MG63 (cell line): ENCODE measurements at places on chromosomes 5 and 9. TPM values are rescaled to one million over a fixed set of nuclear protein-coding genes. Genes with fewer than 3 reads are reported as not detected.

The NMUR2 gene
- total RNA-seq = not detected in 2 replicates

- peak; percentile 34 for DNase-seq
Observed at GRCh38 chr9:91905991-91906469, 44.0 kb downstream of the ROR2 start.

DNA sequence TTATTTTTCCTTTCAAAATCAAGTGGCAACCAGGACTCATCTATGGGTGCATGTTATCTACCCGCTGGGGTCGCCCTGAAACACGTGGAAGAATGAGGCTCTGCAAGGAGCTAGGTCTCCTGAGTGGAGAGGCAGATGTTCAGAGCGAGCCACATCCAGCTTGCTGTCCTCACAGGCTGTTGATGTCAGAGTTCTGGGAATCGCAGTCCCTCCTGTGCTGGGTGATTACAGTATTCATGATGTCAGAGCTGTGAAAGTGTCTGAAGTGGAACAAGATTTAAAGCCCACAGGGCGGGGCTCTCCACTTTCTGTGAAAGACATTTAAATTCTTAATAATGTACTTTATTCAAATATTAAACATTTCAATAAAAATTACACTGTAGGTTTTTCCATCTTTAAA lies 24.4 kb upstream of the LMX1B start:
- DNase-seq = no peak

DNA sequence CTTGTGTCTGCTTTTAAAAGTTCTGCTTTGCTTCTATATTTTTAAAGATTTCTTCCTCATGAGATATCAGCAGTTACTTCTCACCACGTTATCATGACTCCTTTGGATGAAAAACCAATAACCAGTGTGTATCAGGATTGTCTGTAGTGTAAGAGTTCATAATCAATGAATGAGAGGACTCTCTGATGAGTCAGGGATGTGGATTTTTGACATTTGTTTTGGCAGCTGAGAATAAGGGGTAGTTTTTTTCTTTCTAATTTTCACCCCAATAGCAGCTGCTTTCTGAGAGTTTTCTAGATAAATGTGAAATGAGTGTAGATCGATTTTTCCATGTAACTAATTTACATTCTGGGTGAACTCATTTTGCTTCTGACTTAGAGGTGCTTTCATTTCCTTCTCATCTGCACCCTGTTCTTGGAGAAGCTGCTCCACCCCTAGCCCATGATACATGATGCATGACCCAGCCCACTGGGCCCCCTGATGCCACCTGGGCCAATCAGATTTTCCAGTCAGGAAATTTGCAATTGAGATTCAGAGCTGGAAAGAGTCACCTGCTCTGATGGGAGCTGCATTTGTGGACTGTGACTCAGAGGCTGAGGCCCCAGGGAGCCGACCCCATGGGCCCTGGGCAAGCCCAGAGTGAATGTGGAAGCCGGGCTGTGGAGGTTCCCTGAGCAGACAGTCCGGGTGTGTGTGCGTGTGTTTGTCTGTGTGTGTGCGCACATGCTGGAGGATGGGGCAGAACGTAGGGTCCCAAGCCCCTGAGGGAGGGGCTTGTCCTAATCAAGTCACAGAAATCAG lies 159.3 kb downstream of the RGS3 start:
- peak; percentile 92 for DNase-seq

- DNase-seq = no peak
Observed at GRCh38 chr5:54793468-54794134, 191.8 kb downstream of the ESM1 start.

GRCh38 chr5:82422751-82423181 lies 144.6 kb upstream of the RPS23 start:
- no peak for DNase-seq

GRCh38 chr9:84711398-84711777 lies 41.9 kb downstream of the NTRK2 start:
- no peak for DNase-seq

GRCh38 chr5:174532455-174533453 lies 191.6 kb upstream of the MSX2 start:
- peak; percentile 99 for DNase-seq

- peak; percentile 79 for DNase-seq
Observed at GRCh38 chr9:114141553-114142402, 13.6 kb upstream of the COL27A1 start.

GRCh38 chr5:6039111-6039510 lies 339.2 kb downstream of the MED10 start:
- DNase-seq = no peak

GRCh38 chr5:134939500-134939899 lies 28.2 kb upstream of the CATSPER3 start:
- no peak for DNase-seq

The IL13 gene
- not detected in 2 replicates for total RNA-seq

GRCh38 chr5:58087905-58088304 lies 372.0 kb downstream of the PLK2 start:
- no peak for DNase-seq

The SPATA24 gene
- 1.2 and 9.7 TPM in 2 replicates for total RNA-seq

DNA sequence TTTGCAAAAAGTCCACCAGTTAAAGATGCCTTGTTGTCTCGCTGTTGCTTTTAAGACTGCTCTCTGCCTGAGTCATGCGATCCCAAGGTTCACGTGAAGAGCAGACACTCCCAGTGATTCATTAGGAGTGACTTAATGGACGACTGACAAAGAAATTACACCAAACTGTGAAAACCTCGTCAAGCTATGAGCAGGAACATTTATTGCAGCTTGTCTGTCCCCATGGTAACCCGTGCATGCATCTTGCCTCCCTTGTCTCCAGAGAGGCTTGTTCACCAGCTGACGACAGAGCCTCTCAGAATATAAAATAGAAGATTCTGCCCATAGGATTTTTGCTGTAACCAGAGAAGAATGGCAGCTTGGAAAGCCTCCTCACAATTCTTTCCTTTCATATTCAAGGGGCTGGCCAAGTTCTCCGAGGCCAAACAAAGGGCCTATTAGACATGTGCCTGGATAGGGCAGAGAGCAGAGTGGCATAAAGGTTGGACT lies 352.7 kb downstream of the SPOCK1 start:
- peak; percentile 94 for DNase-seq

GRCh38 chr9:113313261-113313660 lies 10.1 kb upstream of the RNF183 start:
- no peak for DNase-seq

DNA sequence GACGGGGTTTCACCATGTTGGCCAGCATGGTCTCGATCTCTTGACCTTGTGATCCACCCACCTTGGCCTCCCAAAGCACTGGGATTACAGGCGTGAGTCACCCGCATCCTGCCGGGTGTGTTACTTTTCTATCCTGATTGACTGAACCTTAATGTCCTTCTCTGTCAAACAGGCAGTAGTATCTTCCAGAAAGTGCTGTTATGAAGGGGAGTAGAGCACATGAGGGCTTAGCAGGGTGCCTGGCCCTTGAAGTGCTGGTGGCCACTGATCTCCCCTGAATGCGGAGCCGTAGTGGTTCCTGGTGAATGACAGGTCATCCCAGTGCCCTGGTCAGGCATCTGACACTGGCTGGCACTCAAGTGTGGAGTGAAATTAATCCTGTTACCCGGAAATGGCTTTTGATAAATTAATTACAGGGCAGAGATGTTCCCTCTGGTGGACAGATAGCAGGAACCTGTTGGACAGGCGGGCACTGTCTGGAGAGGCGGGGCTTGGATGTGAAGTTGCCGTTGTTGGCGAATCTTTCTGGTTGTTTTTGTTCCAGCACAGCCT lies 28.4 kb downstream of the PRRC2B start:
- peak; percentile 64 for DNase-seq

The BAAT gene
- total RNA-seq = 0.13 TPM in 1 of 2 replicates, not detected in the other

The FBN2 gene
- 6.2 and 8.9 TPM in 2 replicates for total RNA-seq

The DNAJA1 gene
- total RNA-seq = 152 and 177 TPM in 2 replicates

- DNase-seq = no peak
Observed at GRCh38 chr9:133604214-133604613, 5.0 kb downstream of the FAM163B start.

DNA sequence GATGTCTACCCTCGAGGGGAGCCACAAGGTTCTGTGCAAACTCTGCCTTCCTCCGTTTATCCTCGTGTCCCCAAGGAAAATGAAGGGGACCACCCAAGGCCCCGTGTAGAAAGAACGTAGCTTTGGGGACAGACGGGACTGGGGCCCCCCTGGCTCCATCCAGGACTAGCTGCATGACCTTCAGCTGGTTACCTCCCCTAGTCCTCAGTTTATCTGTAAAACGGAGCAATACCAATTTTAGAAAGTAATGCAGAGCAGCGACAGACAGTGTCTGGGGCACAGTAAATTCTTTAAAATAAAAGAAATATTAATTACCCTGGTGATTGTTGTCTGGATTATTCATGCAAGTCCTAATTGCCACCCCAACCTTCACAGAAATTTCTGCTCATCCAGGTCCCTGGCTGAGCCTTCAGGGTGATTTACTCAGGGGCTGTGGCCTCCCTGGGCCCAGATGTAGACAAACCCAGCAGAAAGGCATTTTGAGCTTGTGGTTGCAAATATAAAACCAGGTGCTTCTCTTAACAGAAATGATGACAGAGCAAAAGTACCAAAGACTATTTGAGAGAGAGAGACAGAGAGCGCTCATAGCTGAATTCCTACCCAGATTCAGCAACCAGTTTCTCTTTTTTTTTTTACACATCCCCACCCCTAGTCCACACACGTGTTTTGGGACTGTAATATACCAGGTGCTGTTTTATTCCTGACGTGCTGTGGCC lies 155.1 kb upstream of the SMIM23 start:
- DNase-seq = no peak

- DNase-seq = no peak
Observed at GRCh38 chr9:136977649-136978072, 357 bp downstream of the PTGDS start.

DNA sequence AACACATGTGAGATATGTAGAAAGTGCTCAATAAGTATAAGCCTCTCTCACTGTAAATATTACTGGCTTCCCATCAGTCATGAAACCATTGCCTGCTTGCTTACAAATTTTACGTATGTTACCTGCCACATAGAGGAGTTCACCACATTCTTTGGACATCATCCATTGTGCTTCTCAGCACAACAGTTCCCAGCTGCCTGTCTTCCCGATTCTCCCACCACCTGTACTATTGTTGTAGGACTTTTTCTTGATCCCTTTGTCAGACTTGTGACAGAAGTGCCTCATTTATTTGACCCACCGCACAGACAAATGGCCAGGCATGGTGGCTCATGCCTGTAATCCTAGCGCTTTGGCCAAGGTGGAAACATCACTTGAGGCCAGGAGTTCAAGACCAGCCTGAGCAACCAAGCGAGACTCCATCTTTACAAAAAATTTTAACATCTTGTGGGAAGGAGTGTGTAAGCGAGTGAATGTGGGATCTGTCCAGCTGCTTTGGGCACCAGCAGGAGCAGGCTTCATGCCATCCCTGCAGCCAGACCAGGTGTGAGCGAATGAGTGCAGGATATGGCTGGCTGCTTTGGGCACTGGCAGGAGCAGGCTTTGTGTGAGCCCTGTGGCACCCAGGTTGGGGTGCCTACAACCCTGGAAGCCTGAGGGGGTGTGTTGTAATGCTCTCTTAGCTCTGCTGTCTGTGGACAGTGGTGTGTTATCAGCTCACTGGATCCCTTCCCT lies 139.9 kb upstream of the ELL2 start:
- no peak for DNase-seq

- DNase-seq = no peak
Observed at GRCh38 chr9:5854063-5854790, 21.3 kb upstream of the ERMP1 start.

The FBP2 gene
- total RNA-seq = not detected in 2 replicates

GRCh38 chr9:110183208-110184145 lies 24.5 kb downstream of the C9orf152 start:
- peak; percentile 47 for DNase-seq

GRCh38 chr9:117008461-117008860 lies 321.4 kb downstream of the TRIM32 start:
- no peak for DNase-seq

- DNase-seq = no peak
Observed at GRCh38 chr5:80885396-80886000, 74.7 kb upstream of the RASGRF2 start.

The FAM169A gene
- 2.2 and 18.8 TPM in 2 replicates for total RNA-seq

The NUTM2F gene
- not detected in 2 replicates for total RNA-seq

- DNase-seq = no peak
Observed at GRCh38 chr9:72371151-72371550, 6.1 kb upstream of the ZFAND5 start.

DNA sequence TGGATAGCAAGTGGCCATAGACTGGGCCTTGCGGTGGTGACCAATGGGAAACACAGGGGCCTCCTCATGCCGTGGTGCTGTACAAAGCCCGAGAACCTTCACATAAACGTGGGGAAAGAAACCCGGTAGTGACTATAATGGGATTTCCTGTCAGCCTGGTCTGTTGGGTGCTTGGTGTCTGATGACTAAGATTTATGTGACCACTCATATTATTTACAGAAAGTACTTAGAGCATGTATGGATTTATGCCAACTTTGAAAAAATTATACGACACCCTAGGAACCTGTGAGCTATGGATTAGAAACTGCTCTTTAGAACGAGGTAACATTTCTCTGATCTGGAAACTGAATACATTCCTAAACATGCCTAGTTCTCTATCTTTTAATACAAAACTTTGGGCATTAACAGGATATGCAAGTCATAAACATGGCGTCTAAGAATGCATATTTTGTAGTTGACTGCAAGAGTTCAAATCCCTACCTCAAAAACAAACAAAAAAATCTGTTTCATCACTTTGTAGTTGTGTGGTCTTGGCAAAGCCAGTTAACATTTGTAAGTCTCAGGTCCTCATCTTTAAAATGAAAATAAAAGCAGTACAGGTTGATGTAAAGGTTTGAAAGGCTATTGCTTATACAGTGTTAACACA lies 85.4 kb downstream of the TMEM167A start:
- no peak for DNase-seq

DNA sequence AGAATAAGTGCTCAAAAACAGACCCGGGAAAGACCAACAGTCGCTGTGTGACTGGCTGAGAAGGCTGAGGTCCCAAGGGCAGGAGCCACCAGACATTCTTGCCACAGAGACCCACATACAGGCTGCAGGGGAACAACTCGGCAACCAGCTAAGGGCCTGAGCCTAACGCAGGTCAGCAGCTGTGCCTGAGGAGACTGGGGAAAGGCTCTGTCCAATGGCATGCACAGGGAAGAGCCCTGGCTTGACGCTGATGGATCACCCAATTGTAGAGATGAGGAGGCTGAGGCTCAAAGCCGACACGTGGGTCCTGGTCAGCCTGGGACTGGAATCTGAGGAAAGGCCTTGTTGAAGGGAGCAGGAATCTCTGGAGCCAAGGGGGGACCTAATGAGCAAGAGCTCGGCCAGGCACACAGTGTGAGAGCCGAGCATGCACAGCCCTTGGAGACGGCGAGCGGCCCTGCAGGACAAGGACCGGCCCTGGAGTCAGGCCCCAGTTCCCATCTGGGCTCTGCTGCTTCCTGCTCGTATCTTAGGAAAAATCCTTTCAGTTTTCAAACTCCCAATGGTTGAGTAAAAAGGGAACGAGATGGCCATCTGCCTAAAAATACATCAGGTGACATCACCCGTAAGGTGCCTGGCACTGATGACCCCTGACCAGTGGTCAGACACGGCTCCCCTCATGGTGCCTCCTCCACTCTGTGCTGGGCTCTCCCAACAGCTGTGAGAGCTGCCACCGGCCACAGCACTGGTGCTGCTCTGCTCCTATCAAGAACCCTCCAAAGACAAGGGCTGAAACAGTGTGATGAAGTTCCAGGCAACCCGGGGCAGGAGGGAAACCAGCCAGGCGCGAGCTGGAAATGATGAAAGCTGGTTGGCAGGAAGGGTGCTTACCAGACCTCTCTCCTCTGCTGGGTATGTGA lies 16.4 kb downstream of the LMAN2 start:
- DNase-seq = no peak
